ENCODE measurements at places on chromosomes 13 and 19. TPM values are rescaled to one million over a fixed set of nuclear protein-coding genes. Genes with fewer than 3 reads are reported as not detected.
A peak's percentile ranks its signal among the peaks of the same experiment; 100 is the strongest.

GRCh38 chr13:21322327-21322965, 136.7 kb downstream of the ZDHHC20 start:
- no peak for DNase-seq
- H3K27ac ChIP-seq = no peak overlapping the region
- peaks cover 5% of the 10 kb centered on the region for H3K36me3 ChIP-seq
- no peak overlapping the region for H3K4me3 ChIP-seq

DNA sequence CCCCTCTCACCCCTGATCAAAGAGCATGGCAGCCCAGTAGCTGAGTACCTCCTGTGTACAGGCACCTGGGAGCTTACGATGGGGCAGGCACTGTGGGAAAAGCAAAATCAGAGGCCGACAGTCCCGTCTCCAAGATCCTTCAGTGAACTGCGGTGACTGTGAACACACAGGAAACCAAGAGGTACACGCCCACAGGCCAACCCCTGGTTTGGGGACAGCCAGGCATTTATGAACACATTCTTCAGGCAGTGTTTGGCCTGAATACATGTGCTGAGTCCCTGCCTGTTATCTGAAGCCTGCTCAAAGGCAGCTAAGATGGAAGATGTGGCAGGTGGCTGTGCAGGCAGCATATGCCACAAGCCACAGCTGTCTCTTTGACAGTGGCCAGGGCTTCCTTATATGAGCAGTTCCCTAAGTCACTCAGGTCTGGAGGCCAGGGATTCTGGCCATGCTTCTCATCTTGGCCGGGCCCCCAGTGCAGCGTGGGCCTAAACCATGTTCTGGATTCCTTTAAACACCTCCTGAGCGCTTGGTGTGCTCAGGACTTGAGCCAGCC, 123.6 kb downstream of the UQCRFS1 start:
- no peak overlapping the region for H3K4me3 ChIP-seq
- no peak overlapping the region for H3K27ac ChIP-seq
- H3K4me1 ChIP-seq = peaks cover 22% of the 10 kb centered on the region

- H3K36me3 ChIP-seq = peaks cover 13% of the 10 kb centered on the region
- DNase-seq = peak; percentile 44
- peak overlapping the region; percentile 95 for H3K4me3 ChIP-seq
- peaks cover 18% of the 10 kb centered on the region for H3K4me1 ChIP-seq
Observed at GRCh38 chr19:36113894-36114720, 568 bp downstream of the POLR2I start.

The UBL5 gene
- 335 TPM for total RNA-seq

DNA sequence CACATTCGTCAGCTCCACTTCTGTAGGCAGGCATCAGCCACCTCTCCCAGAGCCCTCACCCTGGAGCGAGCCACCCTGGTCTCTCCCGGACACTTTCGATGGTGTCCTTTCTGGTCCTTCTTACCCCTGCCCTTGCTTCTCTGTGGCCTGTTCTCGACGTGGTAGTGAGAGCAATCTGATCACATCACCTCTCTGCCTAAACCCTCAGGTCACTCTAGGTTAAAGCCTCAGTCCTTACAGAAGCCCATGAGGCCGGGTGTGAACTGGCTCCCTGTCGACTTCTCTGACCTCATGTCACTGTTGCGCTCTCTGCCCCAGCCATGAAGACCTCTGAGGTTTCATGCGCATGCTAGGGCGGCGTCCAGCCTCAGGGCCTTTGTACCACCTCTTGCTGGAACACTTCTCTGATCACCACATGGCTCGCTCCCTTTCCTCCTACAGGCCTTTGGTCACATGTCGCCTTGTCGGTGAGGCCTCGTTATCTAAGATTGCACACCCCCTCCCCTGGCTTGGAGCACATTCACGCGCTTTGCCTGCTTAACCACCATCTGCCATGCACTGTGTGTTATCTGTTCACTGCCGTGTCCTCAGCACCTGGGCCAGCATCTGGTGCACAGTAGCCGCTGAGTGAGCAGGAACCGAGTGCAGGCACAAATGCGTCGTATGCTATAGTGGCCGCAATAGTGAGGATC, 101.5 kb downstream of the DPF1 start:
- peak overlapping the region; percentile 21 for H3K4me3 ChIP-seq
- H3K4me1 ChIP-seq = no peaks in the 10 kb centered on the region
- peaks cover 61% of the 10 kb centered on the region for H3K36me3 ChIP-seq
- H3K27me3 ChIP-seq = no peaks in the 10 kb centered on the region

GRCh38 chr13:72462166-72462565, 265.3 kb downstream of the MZT1 start:
- H3K4me1 ChIP-seq = no peaks in the 10 kb centered on the region
- H3K36me3 ChIP-seq = no peaks in the 10 kb centered on the region
- H3K4me3 ChIP-seq = no peak overlapping the region
- no peak for DNase-seq
- peaks cover 4% of the 10 kb centered on the region for H3K27me3 ChIP-seq

The C19orf33 gene
- 3.0 TPM for total RNA-seq

Data from progenitor cell of endocrine pancreas (in vitro differentiated cells).